ENCODE measurements at places on chromosomes 7 and 10. TPM values are rescaled to one million over a fixed set of nuclear protein-coding genes. Genes with fewer than 3 reads are reported as not detected.

The NUDT13 gene
- total RNA-seq: 1.8 TPM

The MORN4 gene
- 4.0 TPM for total RNA-seq

The OR6B1 gene
- total RNA-seq: not detected

The CREM gene
- 19.7 TPM for total RNA-seq

The ERCC6 gene
- total RNA-seq: 54.3 TPM

The CAPZA2 gene
- total RNA-seq: 159 TPM

The UCN3 gene
- total RNA-seq: not detected

The C10orf62 gene
- 0.36 TPM for total RNA-seq

The GPR15LG gene
- total RNA-seq: not detected

The CCDC172 gene
- total RNA-seq: not detected

The EFCAB10 gene
- total RNA-seq: not detected

The CRHR2 gene
- total RNA-seq: not detected

The TUBB8 gene
- total RNA-seq: not detected

The RAPGEF5 gene
- total RNA-seq: 1.1 TPM

The CFAP43 gene
- total RNA-seq: 0.36 TPM

The SPDYE5 gene
- not detected for total RNA-seq

The HBP1 gene
- total RNA-seq: 166 TPM

The PARG gene
- total RNA-seq: 30.6 TPM

The AMZ1 gene
- total RNA-seq: 2.5 TPM

The SPDYE8 gene
- not detected for total RNA-seq

The ASB10 gene
- not detected for total RNA-seq

The FKBP9 gene
- 420 TPM for total RNA-seq

The GJC3 gene
- not detected for total RNA-seq

The PNLIPRP3 gene
- 0.59 TPM for total RNA-seq

The NODAL gene
- total RNA-seq: not detected

The PLEKHS1 gene
- total RNA-seq: not detected

The ERVW-1 gene
- not detected for total RNA-seq

The PHYHIPL gene
- total RNA-seq: not detected

The TET1 gene
- total RNA-seq: 4.0 TPM

The DHTKD1 gene
- 29.3 TPM for total RNA-seq

The PRSS37 gene
- not detected for total RNA-seq

The DDX21 gene
- 56.3 TPM for total RNA-seq

The TRIL gene
- total RNA-seq: 0.29 TPM

The TAS2R4 gene
- 2.9 TPM for total RNA-seq

The ARHGEF35 gene
- 3.6 TPM for total RNA-seq

The SFRP4 gene
- total RNA-seq: 151 TPM

The STAG3 gene
- 0.59 TPM for total RNA-seq

The FZD8 gene
- total RNA-seq: 15.2 TPM

The TBRG4 gene
- 41.5 TPM for total RNA-seq

The ASIC3 gene
- 0.29 TPM for total RNA-seq

The SORBS1 gene
- 0.29 TPM for total RNA-seq

The CCDC71L gene
- total RNA-seq: 31.5 TPM

The FBXL13 gene
- 2.2 TPM for total RNA-seq

The PTPRZ1 gene
- total RNA-seq: under 0.01 TPM

Data from osteoblast (primary cell).